ENCODE measurements at places on chromosomes 6 and 20.

GRCh38 chr6:90078513-90079289 is 184.4 kb downstream of the GJA10 start:
- ATAC-seq = no peak

GRCh38 chr6:22658934-22659333 is 89.6 kb downstream of the HDGFL1 start:
- ATAC-seq = no peak

DNA sequence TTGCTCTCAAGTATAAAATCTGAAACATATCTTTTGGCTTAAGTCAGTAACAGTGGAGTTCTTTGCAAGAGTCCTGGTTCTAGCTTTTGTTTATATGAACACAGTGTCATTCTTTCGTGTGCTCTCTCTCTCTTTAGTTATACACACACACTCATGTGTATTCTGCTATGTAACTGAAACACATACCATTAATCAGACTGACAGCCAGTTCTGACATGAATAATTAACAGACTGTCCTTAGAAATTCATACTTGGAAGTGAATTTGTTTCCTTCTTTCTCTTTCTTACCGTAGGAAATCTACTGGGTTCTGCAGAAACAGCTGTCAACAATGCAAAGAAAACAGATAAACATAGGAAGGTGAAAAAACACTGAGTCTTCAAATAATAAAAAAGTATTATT is 2.5 kb downstream of the MCM9 start:
- ATAC-seq = no peak

- no peak for ATAC-seq
Observed at GRCh38 chr6:167829513-167829912, 2.8 kb downstream of the AFDN start.

DNA sequence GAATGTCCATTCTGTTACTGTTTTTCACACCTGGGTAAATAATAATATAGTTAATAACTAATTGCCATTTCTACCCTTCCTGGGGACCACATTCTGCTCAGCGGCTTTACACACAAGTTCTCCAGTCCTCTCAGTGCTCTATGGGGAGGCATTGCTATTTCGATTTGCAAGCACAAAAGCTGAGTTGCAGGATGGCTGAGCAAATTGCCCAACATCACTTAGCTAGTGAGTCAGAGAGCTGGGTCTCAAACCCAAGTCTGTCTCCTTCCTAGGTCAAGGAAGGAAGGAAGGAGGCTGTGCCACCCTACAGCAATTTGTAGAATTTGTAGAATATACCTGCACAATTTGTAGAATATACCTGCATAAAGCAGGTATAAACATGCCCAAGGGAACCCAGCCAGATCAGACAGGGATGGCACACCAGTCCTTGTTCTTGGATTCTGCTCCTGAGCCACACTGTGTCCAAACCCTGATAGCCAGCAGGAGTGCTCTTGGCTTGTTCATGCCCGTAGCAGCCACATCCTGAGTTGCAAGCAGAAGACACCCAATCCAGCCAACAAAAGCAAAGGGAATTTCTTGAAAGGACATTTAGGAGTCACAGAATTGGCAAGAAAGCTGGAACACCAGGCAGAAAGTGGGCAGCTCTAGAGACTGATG is 56.9 kb downstream of the LY86 start:
- no peak for ATAC-seq

GRCh38 chr20:50187403-50188051 is 3.1 kb upstream of the CEBPB start:
- no peak for ATAC-seq

DNA sequence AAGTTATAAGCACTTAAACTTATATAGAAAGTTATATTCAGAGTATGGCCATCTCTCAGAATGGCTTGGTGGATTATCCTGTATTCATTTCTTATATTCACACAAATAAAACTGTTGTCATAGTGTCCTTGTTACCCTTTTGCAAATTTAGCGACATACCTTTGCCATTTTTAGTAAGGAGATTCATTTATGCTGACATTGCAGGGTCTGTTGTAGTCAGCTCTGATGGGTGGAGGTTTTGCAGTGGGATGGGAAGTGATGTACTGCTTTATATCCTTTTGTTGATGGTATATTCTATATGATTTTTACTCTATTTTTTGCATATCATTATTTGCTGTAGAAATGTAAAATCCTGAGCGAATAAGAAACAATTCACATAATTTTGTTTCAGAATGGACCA is 35.9 kb downstream of the SAMD5 start:
- no peak for ATAC-seq

- no peak for ATAC-seq
Observed at GRCh38 chr20:24453869-24454268, 15.6 kb upstream of the SYNDIG1 start.

DNA sequence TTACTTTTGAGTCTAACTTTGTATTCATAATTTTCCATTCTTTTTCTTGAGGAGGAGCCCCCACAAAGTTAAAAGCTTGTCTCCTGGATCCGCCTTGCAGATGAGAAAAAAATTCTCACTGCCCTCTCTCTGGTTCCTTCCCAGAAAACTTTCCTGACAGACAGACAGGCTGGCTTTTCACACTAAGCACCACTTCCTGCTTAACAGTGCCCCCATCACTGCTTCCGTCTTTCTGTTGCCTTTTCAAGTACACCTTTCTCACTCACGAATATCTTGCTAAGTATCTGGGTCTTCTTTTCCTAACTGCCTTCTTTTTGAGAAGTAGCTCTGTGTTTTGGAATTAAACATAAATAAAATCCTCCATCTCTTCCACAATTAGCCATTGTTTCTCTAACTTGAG is 19.8 kb upstream of the LMBRD1 start:
- ATAC-seq = no peak

- ATAC-seq = peak; percentile 93
Observed at GRCh38 chr6:149209871-149210775, 107.4 kb upstream of the TAB2 start.

- ATAC-seq = no peak
Observed at GRCh38 chr6:29558439-29559079, 973 bp downstream of the UBD start.

DNA sequence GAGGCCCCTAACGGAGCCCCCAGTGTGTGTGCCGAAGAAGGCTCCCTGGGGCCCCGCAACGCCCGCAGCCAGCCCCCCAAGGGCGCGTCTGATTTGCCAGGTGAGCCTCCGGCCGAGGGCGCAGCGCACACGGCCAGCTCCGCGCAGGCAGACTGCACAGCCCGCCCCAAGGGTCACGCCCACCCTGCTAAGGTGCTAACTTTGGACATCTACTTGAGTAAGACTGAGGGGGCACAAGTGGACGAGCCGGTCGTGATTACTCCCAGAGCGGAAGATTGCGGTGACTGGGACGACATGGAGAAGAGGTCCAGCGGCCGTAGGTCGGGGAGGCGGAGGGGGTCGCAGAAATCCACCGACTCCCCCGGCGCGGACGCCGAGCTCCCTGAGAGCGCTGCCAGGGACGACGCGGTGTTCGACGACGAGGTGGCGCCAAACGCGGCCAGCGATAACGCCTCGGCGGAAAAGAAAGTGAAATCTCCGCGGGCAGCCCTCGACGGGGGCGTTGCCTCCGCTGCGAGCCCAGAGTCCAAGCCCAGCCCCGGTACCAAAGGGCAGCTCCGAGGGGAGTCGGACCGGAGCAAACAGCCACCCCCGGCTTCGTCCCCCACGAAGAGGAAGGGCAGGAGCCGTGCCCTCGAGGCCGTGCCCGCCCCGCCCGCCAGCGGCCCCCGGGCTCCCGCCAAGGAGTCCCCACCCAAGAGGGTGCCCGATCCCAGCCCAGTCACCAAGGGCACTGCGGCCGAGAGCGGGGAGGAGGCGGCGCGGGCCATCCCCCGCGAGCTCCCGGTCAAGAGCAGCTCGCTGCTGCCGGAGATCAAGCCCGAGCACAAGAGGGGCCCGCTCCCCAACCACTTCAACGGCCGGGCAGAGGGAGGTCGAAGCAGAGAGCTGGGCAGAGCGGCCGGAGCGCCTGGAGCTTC is 117.0 kb downstream of the RTN4IP1 start:
- peak; percentile 55 for ATAC-seq

DNA sequence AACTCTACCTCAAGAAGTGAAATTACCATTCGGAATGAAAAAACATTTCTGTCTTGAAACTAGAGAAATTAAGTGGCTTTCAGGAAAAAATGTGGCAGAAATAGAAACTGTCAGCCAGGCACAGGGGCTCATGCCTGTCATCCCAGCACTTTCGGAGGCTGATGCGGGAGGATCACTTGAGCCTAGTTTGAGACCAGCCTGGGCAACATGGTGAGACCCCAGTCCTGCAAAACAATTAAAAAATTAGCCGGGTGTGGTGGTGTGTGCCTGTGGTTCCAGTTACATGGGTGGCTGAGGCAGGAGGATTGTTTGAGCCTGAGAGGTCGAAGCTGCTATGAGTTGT is 7.1 kb upstream of the TMEM181 start:
- ATAC-seq = no peak

DNA sequence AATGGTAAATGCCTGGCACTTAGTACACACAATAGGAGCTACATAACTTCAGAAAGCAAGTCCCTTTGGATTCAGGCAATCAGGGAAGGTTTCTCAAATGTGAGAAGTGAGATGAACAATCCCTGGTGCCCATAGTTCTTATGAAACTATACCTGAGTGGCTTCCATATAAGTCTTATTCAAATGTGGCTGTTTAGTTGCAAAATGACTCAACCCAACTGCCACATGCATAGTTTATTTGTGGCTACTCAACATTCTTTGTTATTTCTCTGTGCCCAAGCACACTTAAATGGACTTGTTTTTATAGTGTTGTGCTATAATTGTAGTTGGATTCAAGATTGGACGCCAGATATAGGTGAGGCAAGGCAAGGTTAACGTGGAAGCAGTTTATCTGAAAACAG is 93.7 kb upstream of the ATXN1 start:
- ATAC-seq = no peak

DNA sequence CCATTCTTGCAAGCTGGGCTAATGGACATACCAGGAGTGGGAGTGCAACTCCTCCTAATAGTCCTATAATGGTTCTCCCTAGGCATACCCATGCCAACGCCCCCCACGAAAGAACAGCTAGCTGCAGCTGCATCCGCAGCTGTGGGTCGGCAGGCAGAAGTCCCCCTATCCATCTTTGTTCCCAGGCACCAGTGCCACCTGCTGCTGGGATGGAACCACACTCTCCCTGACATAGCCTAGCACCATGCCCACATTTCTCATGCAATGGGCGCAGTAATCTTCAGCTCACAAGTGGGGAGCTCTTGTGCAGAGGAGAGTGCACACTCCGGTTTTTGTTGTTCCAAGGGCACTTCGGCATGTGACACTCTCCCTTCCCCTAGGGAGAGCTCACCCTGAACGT is 567.8 kb downstream of the GRIK2 start:
- ATAC-seq = no peak

DNA sequence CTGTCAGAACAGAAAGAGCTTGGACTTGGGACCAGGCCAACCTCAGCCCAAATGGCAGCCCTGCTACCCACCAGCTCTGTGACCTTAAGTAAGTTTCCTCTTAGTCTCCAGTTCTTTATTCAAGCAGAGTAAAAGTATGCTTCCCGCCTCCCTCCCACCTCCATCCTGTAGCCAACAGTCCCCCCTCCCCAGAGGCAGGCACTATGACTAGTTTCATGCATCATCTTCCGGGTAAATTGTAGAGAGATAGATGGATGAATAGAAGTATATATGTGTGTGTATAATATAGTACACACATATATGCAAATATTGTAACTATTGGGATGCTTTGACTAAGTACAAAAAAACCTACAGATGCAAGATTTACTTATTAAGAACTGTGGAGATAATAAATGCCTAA is 39.5 kb upstream of the B4GALT5 start:
- no peak for ATAC-seq

DNA sequence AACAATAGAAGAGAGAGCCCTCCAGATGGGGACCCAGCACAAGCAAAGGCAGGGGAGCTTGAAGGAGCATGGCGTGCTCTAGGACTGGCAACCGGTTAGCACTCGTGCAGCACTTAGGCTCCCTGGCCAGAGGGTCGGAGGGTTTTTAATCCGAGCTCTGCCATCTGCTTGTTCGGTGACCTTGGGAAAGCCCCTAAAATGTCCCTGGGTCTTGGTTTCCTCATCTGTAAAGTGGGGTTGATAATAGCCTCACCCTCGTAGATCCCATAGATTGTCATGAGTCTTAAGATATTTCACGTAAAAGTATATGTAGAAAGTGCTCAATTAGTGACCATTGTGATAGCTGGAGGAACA is 16.6 kb upstream of the HCK start:
- no peak for ATAC-seq

GRCh38 chr20:57387463-57387862 is 3.7 kb upstream of the RBM38 start:
- no peak for ATAC-seq

DNA sequence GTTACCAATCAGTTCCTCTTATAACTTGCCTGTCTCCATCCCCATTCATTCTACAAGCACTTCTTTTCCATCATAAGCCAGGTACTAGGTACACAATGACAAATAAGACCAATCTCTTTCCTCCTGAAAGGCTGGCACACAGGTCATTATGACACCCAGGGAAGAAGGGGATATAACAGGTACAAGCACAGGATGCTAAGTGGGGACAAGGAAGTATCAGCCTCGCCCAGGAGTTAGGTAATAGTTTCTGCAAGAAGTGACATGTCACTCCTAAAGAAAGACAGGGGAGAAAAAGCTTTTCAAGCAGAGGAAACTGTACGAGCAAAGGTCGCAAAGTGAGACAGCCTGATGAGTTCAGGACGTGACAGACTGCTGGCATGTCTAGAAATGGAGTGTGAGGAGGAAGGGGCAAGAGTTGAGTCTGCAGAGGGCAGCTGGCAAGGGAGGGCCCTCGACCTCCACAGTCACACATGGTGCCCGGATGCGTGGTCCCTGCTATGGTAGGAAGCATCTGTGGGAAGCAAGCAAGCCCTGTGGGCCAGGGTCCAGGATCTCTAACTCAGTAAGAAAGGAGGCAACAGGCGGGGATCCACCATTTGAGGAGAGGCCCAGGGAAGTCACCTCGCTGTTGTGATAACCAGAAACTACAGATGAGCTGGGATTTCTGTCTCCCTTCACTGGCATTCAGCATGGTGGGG is 40.4 kb downstream of the GPLD1 start:
- no peak for ATAC-seq

- no peak for ATAC-seq
Observed at GRCh38 chr20:39123185-39123557, 161.0 kb downstream of the DHX35 start.

All from SK-N-SH treated with all-trans-retinoic acid at 6 μM for 48 hours (cell line).